Peyer's patch (tissue), 4 donors: ENCODE measurements at places on chromosomes 5 and 9. TPM values are rescaled to one million over a fixed set of nuclear protein-coding genes. Genes with fewer than 3 reads are reported as not detected.

DNA sequence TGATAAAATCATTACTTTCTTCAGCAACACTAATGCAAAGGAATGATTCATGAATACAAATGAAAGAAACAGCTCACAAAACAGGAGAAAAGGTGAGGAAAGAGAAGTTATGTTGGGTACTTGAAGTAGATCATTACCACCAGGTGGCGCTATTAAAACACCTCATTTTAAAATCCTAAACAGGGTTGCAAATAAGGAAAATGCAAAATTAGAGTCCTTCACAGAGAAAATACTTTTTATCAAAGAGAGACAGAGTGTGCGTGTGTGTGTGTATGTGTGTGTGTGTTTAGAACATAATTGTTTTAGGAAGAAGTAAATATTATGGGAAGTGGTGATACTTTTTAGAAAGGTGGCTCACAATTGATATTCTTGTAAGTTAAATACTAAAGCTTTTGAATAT lies 49.5 kb upstream of the CD180 start:
- peaks cover 9% of the 10 kb centered on the region for H3K4me1 ChIP-seq
- H3K4me3 ChIP-seq, result no peak overlapping the region
- H3K27me3 ChIP-seq, result no peaks in the 10 kb centered on the region
- peak overlapping the region; percentile 33 for H3K27ac ChIP-seq
- DNase-seq, result no peak

GRCh38 chr9:72509635-72510034 lies 11.8 kb upstream of the TMC1 start:
- no peaks in the 10 kb centered on the region for H3K36me3 ChIP-seq
- no peak overlapping the region for H3K4me3 ChIP-seq
- no peak for DNase-seq
- H3K4me1 ChIP-seq, result no peaks in the 10 kb centered on the region
- H3K27me3 ChIP-seq, result no peaks in the 10 kb centered on the region

DNA sequence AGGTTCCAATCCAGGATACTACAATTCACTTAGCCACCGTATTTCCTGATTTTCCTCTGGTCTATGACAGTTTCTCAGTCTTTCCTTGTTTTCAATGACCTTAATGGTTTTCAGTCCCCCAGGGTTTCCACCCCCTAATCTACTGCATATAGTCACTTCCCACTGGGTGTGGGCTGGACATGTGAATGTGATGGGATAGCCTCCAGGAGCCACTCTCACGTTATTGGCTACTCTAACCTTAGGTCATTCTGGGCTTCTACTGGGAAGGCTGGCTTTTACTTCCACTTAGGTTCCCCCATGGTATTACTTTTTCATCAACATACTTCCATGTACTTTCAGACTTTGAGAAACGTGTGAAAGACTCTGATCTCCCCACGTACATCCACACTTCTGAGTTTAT lies 46.5 kb downstream of the ISOC1 start:
- no peak for DNase-seq
- no peaks in the 10 kb centered on the region for H3K27me3 ChIP-seq
- no peak overlapping the region for H3K4me3 ChIP-seq
- no peaks in the 10 kb centered on the region for H3K4me1 ChIP-seq
- H3K27ac ChIP-seq, result no peak overlapping the region

DNA sequence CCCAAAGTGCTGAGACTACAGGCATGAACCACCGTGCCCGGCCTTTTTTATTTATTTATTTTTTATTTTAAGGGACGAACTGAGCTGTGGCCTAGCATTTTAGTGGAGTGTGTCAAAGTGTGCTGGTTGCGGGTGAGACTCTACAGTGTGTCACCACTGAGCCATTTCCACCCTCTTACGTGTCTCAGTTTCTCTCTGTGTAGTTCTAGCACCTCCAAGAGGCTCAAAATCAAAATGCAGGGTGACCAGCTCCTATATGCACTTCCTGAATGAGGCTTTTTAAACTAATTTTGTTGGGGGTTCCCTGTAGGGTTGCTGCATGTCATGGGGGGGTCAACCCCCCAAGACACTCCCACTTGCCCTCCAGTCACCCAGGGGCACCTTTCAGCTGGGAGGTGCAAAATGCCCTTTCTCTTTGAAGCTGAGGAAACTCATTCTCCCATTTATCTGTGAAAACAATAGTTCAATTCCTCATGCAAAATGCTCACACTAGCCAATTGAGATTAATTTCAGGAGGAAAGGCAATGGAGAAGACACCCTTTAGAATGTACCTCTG lies 69.3 kb downstream of the COL15A1 start:
- no peaks in the 10 kb centered on the region for H3K36me3 ChIP-seq
- DNase-seq, result no peak
- no peak overlapping the region for H3K4me3 ChIP-seq
- no peaks in the 10 kb centered on the region for H3K27me3 ChIP-seq

- H3K27ac ChIP-seq, result no peak overlapping the region
- H3K27me3 ChIP-seq, result no peaks in the 10 kb centered on the region
- DNase-seq, result no peak
- peaks cover 20% of the 10 kb centered on the region for H3K4me1 ChIP-seq
- H3K4me3 ChIP-seq, result no peak overlapping the region
- no peaks in the 10 kb centered on the region for H3K36me3 ChIP-seq
Observed at GRCh38 chr5:181200816-181201215, 4.2 kb downstream of the TRIM7 start.

- no peaks in the 10 kb centered on the region for H3K27me3 ChIP-seq
- no peak overlapping the region for H3K27ac ChIP-seq
- no peaks in the 10 kb centered on the region for H3K36me3 ChIP-seq
- H3K4me3 ChIP-seq, result no peak overlapping the region
- no peaks in the 10 kb centered on the region for H3K4me1 ChIP-seq
Observed at GRCh38 chr5:103333376-103333775, 74.8 kb downstream of the MACIR start.

GRCh38 chr5:119928974-119929373 lies 299.6 kb downstream of the FAM170A start:
- no peaks in the 10 kb centered on the region for H3K27me3 ChIP-seq
- no peak overlapping the region for H3K27ac ChIP-seq
- no peaks in the 10 kb centered on the region for H3K36me3 ChIP-seq
- DNase-seq, result no peak
- H3K4me3 ChIP-seq, result no peak overlapping the region
- no peaks in the 10 kb centered on the region for H3K4me1 ChIP-seq

DNA sequence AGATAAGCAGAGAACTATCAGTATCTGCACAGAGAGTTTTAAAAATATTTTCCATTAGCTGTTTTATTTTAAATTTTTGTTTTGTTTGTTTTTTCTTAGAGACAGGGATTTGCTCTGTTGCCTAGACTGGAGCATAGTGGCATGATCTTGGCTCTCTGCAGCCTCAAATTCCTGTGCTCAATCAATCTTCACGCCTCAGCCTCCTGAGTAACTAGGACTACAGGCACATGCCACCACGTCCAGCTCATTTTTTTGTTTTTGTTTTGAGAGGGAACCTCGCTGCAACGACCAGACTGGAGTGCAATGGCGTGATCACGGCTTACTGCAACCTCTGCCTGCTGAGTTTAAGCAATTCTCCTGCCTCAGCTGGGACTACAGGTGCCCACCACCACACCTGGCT lies 138.2 kb upstream of the LPAR1 start:
- H3K36me3 ChIP-seq, result no peaks in the 10 kb centered on the region
- H3K27ac ChIP-seq, result no peak overlapping the region
- H3K27me3 ChIP-seq, result no peaks in the 10 kb centered on the region
- H3K4me1 ChIP-seq, result no peaks in the 10 kb centered on the region
- no peak overlapping the region for H3K4me3 ChIP-seq

- no peak for DNase-seq
- H3K4me3 ChIP-seq, result no peak overlapping the region
- no peaks in the 10 kb centered on the region for H3K4me1 ChIP-seq
- no peaks in the 10 kb centered on the region for H3K36me3 ChIP-seq
- no peak overlapping the region for H3K27ac ChIP-seq
Observed at GRCh38 chr9:70962761-70963440, 158.5 kb downstream of the TRPM3 start.

- no peaks in the 10 kb centered on the region for H3K27me3 ChIP-seq
- no peak for DNase-seq
- no peaks in the 10 kb centered on the region for H3K36me3 ChIP-seq
- H3K4me3 ChIP-seq, result no peak overlapping the region
Observed at GRCh38 chr5:15757103-15757502, 257.1 kb downstream of the FBXL7 start.

DNA sequence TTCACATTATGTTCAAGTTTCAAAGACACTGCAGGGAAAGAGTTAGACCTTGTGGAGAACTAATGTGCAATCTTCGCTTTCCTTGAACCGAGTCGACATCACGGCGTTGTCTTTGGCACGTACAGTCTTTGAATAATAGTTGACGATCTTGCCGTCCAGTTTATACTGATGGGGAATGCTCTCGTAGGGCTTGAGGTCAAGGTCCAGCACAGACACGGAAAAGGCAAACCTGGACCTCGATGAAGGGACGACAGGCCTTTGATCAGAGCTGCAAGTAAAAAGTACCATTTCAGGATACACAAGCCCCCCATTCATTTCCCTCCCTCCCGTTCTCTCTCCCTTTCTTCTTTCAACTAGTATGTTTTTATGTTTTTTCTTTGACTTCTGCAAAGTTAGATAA lies 54.1 kb downstream of the IPPK start:
- no peaks in the 10 kb centered on the region for H3K27me3 ChIP-seq
- H3K36me3 ChIP-seq, result no peaks in the 10 kb centered on the region
- H3K4me3 ChIP-seq, result no peak overlapping the region
- H3K27ac ChIP-seq, result peak overlapping the region; percentile 74

GRCh38 chr9:27436234-27436633 lies 87.9 kb upstream of the IFNK start:
- no peaks in the 10 kb centered on the region for H3K36me3 ChIP-seq
- no peak overlapping the region for H3K27ac ChIP-seq
- no peak for DNase-seq
- no peaks in the 10 kb centered on the region for H3K27me3 ChIP-seq

DNA sequence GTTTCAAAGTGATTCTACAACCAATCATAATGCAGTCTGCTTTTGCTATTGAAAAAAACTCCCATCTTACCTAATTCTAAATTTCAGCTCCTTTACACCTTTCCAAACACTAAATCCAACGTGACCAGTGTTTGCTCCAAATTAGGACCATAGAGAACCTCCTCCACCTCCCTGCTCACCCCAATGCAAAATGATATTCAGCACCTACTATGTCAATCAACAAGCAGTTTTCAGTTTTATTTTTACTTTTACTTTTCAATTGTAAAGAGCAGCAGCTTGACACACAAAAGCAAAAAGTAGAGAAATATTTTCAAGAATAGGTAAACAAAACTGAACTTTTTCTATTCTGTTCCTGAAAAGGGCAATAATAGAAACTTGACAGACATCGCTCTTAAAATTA lies 3.4 kb downstream of the FAM13B start:
- H3K36me3 ChIP-seq, result no peaks in the 10 kb centered on the region
- H3K27me3 ChIP-seq, result no peaks in the 10 kb centered on the region
- DNase-seq, result no peak
- H3K4me1 ChIP-seq, result no peaks in the 10 kb centered on the region
- no peak overlapping the region for H3K4me3 ChIP-seq

GRCh38 chr5:10566543-10567068 lies 2.7 kb downstream of the ANKRD33B start:
- no peaks in the 10 kb centered on the region for H3K36me3 ChIP-seq
- no peaks in the 10 kb centered on the region for H3K4me1 ChIP-seq
- peak overlapping the region; percentile 12 for H3K4me3 ChIP-seq
- peak overlapping the region; percentile 34 for H3K27ac ChIP-seq

DNA sequence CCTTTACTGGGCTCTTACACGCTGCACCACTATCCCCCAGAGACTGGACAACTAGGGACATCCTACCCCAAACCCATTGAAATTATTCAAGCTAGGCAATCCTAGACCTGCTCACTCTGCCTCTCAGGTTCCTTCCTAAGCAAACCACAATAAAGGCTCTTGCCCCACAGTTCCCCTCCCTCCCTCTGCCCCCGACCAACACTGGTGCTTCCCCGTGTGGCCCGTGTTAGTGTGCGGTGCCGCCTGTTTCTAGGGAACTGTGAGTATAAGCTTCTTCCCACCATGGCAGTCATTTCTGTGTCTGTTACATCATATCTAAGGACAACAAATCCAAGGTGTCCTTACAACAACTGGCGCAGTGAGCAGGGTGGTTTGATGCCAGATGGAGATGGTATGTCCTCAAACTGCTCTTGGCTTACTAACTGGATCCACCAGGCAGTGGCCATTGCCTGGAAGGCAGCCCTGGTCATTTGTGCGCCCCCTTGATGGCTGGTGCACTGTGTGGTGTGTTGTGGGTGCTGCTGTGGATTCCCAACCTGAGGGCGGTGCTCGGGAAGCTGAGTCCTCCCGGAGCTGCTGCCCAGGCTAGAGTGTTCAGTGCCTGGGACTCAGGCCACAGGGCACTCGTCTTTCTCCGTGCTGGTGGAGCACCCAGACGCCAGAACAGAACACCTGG lies 8.4 kb upstream of the MXD3 start:
- H3K27ac ChIP-seq, result no peak overlapping the region
- H3K4me3 ChIP-seq, result no peak overlapping the region
- peaks cover 3% of the 10 kb centered on the region for H3K36me3 ChIP-seq
- DNase-seq, result no peak

- H3K27ac ChIP-seq, result no peak overlapping the region
- peak; percentile 71 for DNase-seq
- H3K4me3 ChIP-seq, result no peak overlapping the region
Observed at GRCh38 chr9:101119206-101119819, 90.8 kb downstream of the PLPPR1 start.

GRCh38 chr5:820245-820644 lies 30.5 kb downstream of the ZDHHC11 start:
- H3K4me3 ChIP-seq, result no peak overlapping the region
- no peaks in the 10 kb centered on the region for H3K36me3 ChIP-seq
- no peak for DNase-seq
- H3K27ac ChIP-seq, result no peak overlapping the region
- H3K27me3 ChIP-seq, result no peaks in the 10 kb centered on the region

- H3K27ac ChIP-seq, result peak within 1 kb of the TSS; percentile 76
- no peaks in the 10 kb centered on the region for H3K27me3 ChIP-seq
- H3K4me3 ChIP-seq, result peak within 1 kb of the TSS; percentile 70
- no peaks in the 10 kb centered on the region for H3K36me3 ChIP-seq
- H3K4me1 ChIP-seq, result peaks cover 44% of the 10 kb centered on the region
Observed at GRCh38 chr9:133356391-133357091, at the start of the genes SURF1 and SURF2. SURF1 (minus strand) TSS chr9:133356487; CDS start chr9:133356453, 34 bp downstream. SURF2 (plus strand) TSS chr9:133356550; CDS start chr9:133356593, 43 bp downstream.

GRCh38 chr9:84383178-84383577 lies 42.6 kb upstream of the SLC28A3 start:
- no peaks in the 10 kb centered on the region for H3K27me3 ChIP-seq
- no peaks in the 10 kb centered on the region for H3K36me3 ChIP-seq
- H3K27ac ChIP-seq, result no peak overlapping the region

GRCh38 chr9:12956261-12956660 lies 181.4 kb downstream of the LURAP1L start:
- no peaks in the 10 kb centered on the region for H3K4me1 ChIP-seq
- no peak for DNase-seq
- H3K36me3 ChIP-seq, result no peaks in the 10 kb centered on the region
- no peak overlapping the region for H3K27ac ChIP-seq

GRCh38 chr9:89410641-89411350 lies 87.1 kb downstream of the SEMA4D start:
- H3K36me3 ChIP-seq, result no peaks in the 10 kb centered on the region
- H3K4me3 ChIP-seq, result no peak overlapping the region
- DNase-seq, result no peak
- H3K27ac ChIP-seq, result no peak overlapping the region
- H3K4me1 ChIP-seq, result peaks cover 24% of the 10 kb centered on the region

The SMIM33 gene
- total RNA-seq, result 1.2 TPM

The RCL1 gene
- total RNA-seq, result 18.6 TPM

The ALDOB gene
- total RNA-seq, result 9,366 TPM

The PPIC gene
- 40.3 TPM for total RNA-seq

The GARIN3 gene
- not detected for total RNA-seq

The LCN15 gene
- not detected for total RNA-seq

The AGXT2 gene
- total RNA-seq, result 4.8 TPM
